Aorta (tissue), 5 donors: ENCODE measurements at places on chromosomes 1 and 21. TPM values are rescaled to one million over a fixed set of nuclear protein-coding genes. Genes with fewer than 3 reads are reported as not detected.

RAD54L gene
- 2.3 TPM for total RNA-seq

CA6 gene
- total RNA-seq: not detected

CD53 gene
- 38.3 TPM for total RNA-seq

TTC3 gene
- 105 TPM for total RNA-seq

NES gene
- total RNA-seq: 47.9 TPM

NUDT4B gene
- 1.2 TPM for total RNA-seq

GJA8 gene
- total RNA-seq: not detected

CBR1 gene
- 26.4 TPM for total RNA-seq

LDLRAD2 gene
- 0.42 TPM for total RNA-seq

AQP10 gene
- total RNA-seq: not detected

ACTL8 gene
- total RNA-seq: not detected

FNDC5 gene
- total RNA-seq: 5.6 TPM

TAL1 gene
- 12.3 TPM for total RNA-seq

MGST3 gene
- 199 TPM for total RNA-seq

KANK4 gene
- total RNA-seq: 0.66 TPM

TPTE gene
- total RNA-seq: not detected

SNIP1 gene
- total RNA-seq: 20.3 TPM

LAMC1 gene
- 242 TPM for total RNA-seq

HPDL gene
- 0.36 TPM for total RNA-seq

MIXL1 gene
- 0.19 TPM for total RNA-seq

OTUD3 gene
- 19.5 TPM for total RNA-seq

DCDC2B gene
- not detected for total RNA-seq

SERTAD4 gene
- 4.5 TPM for total RNA-seq

PAPPA2 gene
- 4.3 TPM for total RNA-seq

SLC45A1 gene
- 8.7 TPM for total RNA-seq

CR1 gene
- 58.5 TPM for total RNA-seq

CCDC181 gene
- total RNA-seq: 0.48 TPM

KCND3 gene
- total RNA-seq: 21.2 TPM

SLAMF9 gene
- total RNA-seq: not detected

CFAP45 gene
- 2.7 TPM for total RNA-seq

DNASE2B gene
- total RNA-seq: not detected

KCNJ9 gene
- not detected for total RNA-seq

C1orf116 gene
- total RNA-seq: 0.13 TPM

TSSK3 gene
- 1.7 TPM for total RNA-seq

FCAMR gene
- not detected for total RNA-seq

UBE2U gene
- total RNA-seq: not detected

BLZF1 gene
- 27.3 TPM for total RNA-seq

SLC35E2B gene
- total RNA-seq: 25.2 TPM

CALML6 gene
- not detected for total RNA-seq

HES3 gene
- total RNA-seq: not detected

ACTN2 gene
- total RNA-seq: 15.7 TPM

SERPINC1 gene
- total RNA-seq: not detected

LDLRAD1 gene
- total RNA-seq: not detected

TM2D1 gene
- 54.4 TPM for total RNA-seq

KCNA2 gene
- total RNA-seq: 1.0 TPM

TRIM17 gene
- total RNA-seq: 0.62 TPM

FAM167B gene
- 9.6 TPM for total RNA-seq

RBP7 gene
- 30.2 TPM for total RNA-seq

KRTCAP2 gene
- 136 TPM for total RNA-seq

RNU1-1 gene
- 7,231 TPM for total RNA-seq

PRXL2B gene
- 15.1 TPM for total RNA-seq

C8B gene
- total RNA-seq: not detected

PTGFRN gene
- total RNA-seq: 31.9 TPM

DIO1 gene
- total RNA-seq: not detected

MYOG gene
- total RNA-seq: not detected

TSPEAR gene
- total RNA-seq: not detected
